ENCODE measurements at places on chromosomes 1 and 21.

- DNase-seq, result no peak
Measured at GRCh38 chr1:65065524-65066418, 82.2 kb upstream of the AK4 start.

- DNase-seq, result no peak
Measured at GRCh38 chr1:198254521-198254920, 97.7 kb downstream of the NEK7 start.

GRCh38 chr1:242585616-242586359 is 61.3 kb upstream of the PLD5 start:
- DNase-seq, result no peak

DNA sequence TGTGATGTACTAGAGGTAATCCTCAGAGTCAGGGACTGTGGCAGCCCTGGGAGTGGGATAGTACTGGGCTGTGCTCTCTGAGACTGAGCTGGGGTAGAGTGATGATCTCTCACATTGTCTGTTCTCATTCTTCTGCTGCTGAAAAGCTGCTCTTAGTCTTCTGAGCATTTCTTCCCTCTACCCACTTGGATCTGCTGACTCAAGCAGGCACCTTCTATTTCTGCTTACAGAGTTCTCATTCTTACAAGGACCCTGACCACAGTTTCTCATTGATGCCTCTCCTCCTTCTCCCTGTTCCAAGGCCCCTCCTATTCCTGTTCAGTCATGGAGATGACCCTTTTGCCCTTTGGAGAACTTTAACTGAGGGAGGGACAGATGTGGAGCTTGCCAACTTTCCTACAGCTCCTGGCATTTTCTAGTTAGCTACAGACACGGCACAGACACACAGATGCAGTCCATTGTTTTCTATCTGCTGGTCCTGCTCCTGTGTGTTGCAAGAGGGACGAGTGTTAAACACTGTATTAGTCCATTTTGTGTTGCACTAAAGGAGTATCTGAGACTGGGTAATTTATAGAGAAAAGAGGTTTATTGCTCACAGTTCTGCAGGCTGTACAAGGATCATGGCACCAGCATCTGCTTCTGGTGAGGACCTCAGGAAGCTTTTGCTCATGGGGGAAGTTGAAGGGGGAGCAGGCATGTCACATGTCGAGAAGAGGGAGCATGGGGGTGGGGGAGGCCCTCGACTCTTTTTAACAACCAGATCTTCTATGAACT is 12.3 kb downstream of the MAPKAPK2 start:
- DNase-seq, result no peak

DNA sequence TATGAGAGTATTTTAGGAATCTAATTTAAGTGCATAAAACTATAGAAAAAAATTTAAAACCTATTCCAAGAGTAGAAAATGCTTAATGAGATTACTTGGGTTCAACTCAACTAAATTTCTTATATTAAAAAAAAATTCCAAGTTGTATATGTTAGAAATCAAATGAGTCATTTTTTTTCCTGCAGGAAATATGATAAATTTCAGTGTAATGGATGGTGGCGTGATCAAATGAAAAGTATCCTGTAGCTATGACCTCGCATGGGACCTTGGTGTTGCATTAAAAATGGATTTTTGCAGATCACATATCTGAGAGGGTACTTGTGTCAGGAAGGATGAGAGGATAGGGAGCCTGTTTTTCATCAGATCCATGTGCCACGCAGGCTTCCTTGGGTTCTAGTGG is 17.9 kb downstream of the ATP5PO start:
- no peak for DNase-seq

- no peak for DNase-seq
Measured at GRCh38 chr1:72015006-72015405, 267.3 kb downstream of the NEGR1 start.

GRCh38 chr1:64900916-64901315 is 65.4 kb downstream of the JAK1 start:
- no peak for DNase-seq

GRCh38 chr1:43267818-43268425 is 1.9 kb upstream of the TMEM125 start:
- no peak for DNase-seq

DNA sequence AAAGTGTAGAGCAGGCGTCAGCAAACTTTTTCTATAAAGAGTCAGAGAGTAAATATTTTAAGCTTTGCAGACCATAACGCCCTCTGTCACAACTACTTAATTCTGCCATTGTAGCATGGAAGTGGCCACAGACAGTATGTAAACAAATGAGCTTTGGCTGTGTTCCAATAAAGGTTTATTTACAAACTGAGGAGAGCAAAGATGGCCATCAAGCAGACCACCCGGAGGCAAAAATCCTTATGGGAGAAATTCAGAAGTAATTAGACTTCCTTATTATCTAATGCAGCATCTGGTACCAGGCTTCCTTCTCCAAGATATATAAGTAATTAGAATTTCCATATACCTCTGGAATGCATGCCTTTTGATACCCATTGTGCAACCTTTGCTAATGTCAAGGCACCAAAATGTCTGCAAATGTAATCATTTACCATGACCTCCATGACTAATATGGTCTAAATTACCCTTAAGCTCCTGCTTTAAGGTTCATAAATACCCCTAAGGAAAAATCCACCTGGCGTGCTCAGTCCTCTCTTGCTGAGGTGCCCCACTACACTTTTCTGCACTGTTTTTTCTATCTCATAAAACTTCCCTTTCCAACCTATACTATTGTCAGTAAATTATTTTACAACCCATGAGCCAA is 377.8 kb downstream of the MATN1 start:
- no peak for DNase-seq

GRCh38 chr1:113895098-113895497 is 7.7 kb upstream of the BCL2L15 start:
- DNase-seq, result no peak

DNA sequence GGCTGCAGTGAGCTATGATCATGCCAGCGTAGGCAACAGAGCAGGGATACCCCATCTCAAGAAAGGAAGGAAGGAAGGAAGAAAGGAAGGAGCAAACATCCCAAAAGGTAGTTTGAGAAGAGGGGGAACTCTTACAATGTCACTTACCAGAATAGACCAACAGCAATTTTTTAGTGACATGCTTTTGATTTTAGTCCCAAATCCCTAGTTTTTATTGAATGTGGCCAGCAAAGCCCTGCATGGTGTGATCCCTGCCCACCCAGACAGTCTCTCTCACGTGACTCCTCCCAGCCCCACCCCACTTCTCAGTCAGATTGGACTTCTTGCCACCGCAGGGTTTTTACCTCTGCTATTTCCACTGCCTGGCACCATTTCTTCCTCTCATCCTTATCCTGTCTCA is 39.8 kb upstream of the HNRNPU start:
- DNase-seq, result no peak

DNA sequence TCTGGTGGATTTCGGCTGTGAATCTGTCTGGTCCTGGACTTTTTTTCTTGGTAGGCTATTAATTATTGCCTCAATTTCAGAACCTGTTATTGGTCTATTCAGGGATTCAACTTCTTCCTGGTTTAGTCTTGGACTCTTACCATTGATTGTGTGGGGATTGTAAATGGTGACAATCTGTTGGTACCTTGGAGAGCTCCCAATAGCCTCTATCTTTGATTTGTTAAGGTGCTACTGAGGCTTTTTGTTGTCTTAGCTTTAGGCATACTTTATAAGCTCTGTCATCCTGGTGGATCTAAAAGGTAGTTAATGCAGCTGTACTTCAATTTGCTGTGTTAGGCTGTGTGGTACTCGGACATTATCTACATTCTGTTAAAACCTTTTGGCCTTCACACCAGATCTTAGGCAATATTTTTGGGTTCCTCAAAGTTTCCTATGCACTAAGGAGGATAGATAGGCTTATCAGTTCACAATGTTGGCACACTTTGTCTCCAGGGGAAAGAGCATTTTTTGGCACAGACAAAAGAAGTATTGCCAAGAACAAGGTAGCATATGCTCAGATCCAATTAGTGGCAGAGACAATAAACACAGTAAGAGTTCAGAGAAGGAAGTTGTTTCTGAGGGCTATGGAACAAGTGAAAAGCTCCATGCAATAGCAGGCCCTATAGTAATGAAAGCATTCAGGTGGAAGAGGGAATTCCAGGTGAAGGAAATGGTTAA is 230.4 kb downstream of the PDE4B start:
- no peak for DNase-seq

DNA sequence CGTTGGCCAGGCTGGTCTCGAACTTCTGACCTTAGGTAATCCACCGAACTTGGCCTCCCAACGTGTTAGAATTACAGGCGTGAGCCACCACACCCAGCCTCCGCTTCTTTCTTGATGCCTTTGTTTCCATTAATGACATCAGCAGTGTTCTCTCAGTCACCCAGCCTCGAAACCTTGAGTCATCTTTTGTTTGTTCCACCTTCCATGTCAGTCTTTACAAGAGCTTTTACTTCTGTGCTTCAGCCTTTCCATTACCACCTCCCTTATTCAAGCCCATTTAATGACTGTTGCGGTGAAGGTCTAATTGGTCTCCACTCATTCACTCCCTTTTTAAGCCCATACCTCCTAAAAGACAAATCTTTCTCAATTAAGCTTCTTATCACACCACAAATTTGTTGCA is 146.6 kb upstream of the ADGRL2 start:
- no peak for DNase-seq

DNA sequence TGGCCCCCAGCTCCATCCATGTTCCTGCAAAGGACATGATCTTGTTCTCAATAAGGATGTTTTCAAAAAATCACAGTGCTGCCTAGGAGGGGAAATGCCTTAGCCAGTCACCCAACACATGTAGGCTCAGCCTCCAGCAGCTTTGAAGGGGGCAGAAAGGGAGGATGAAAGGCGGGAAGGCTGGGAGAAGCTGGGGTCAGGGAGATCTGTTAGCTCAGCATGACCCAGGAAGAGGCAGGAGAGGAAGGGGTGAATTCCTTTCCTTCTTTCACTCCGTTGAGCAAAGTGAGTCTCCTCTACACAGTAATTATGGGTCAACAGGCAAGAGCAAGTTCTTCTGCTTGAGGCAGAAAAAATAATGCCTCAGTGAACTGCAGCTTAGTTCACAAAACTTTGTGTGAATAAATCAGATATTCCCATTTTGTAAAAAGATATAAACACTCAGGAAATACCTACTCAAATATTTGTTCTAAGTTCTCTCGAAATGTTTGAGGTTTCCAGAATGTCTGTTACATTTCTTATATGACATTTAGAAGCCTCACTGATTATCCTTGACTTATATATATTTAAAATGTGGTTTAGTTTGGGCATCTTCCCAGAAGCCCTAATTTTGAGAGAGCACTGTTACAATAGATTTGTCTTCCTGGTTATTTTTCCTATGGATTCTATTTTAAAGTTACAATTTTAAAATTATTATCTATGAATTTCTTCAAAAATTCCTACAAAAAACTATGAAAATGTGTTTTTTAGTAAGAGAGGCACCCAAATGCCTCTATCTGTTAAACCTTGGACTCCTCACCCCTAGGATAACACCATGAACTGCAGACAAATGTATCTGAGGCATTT is 116.8 kb downstream of the KCNJ6 start:
- no peak for DNase-seq

- no peak for DNase-seq
Measured at GRCh38 chr1:16396591-16396990, 29.5 kb downstream of the SZRD1 start.

DNA sequence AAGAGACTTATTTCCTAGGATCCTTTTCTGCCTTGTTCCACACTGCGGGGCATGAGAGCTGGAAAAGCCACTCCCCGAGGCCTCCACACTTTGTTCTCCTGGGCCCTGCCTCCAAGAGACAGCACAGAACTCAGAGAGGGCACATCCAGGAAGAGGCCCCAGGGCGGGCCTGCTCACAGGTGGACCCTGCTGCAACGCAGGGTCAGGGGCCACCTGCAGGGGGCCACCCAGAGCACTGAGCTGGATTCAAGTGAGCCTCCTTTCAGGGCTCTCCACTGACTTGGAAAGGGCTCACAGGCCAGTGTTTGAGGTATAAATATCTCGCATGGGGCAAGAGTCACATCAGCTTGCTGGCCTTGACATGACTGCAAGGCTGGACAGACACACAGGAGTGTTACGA is 4.8 kb downstream of the RGS16 start:
- no peak for DNase-seq

DNA sequence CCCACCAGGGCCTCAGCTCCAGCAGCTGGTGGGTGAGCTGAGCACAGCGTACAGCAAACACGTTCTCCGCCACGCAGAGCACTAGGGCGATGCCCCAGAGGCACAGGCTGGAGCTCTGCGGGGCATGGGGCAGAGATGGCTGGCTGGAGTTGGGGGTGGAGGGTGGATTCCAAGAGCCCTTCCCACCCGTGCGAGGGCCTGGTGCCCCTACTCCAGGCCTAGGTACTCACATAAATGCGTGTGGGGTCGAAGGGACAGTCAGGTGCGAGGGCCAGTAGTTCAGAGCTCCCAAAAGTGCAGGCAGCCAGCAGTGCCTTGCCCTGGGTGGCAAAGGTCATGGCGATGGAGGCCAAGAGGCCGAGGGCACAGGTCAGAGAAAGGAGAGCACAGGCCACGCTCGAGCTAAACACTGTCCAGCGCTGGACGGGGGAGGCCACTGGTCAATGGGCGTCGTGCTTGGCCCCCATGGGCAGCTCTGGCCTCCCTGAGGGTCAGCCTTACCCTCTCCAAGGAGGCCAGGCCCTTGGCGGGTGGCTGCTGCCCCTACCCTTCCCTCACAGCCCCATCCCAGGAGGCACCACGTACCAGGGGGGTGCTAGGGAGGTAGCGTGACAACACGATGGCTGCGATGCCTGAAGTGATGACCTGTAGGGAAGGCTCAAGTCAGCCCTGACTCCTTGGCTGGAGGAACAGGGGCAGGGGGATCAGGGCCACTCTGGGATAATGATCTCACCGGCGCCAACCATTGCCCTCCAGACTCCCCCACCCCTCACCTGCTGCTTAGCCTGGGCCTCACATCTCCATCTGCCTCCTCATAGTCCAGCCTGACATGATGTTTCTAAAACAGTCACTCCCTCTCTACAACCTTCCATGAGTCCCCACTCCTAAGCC is 5.6 kb downstream of the TMEM54 start:
- DNase-seq, result no peak

GRCh38 chr1:219990782-219991510 is 55.4 kb downstream of the EPRS1 start:
- no peak for DNase-seq

DNA sequence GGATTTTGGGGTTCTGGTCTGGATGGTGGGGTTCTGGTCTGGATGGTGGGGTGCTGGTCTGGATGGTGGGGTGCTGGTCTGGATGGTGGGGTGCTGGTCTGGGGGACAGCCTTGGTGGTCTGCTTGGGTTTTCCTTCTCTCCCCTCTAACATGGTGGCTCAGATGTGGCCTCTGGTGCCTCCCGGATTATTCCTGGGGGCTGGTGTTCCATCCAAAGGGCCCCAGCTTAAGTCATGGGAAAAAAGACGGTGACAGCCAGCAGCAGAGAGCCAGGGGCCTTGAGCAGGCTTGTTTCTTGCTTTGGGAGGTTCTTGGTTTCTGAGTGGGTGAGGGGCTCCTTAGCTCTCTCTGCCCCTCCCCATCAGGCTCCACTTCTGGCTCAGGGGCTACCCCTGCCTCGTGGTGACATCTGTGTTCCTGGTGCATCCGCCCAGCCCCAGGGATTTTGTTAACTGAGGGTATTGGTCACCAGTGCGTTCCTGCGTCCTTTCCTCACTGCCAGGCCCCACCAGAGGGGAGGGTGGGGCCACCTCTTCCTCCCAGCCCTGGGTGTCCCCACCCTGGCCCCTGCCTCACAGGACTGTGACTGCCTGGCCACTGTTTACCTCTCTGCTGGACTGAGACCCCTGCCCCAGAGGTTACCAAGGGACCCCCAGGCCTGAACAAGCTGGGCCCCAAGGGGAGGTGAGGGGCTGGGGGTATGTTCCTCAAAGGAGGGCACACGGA is 43.2 kb upstream of the ACTRT2 start:
- DNase-seq, result no peak

GRCh38 chr1:240312872-240313271 is 221.2 kb downstream of the FMN2 start:
- DNase-seq, result no peak

All from stimulated activated CD8-positive, alpha-beta memory T cell treated with anti-CD3 and anti-CD28 coated beads, Interleukin-7, amount 100 ng/mL, for 48 hours (primary cell).